Stimulated activated CD8-positive, alpha-beta memory T cell treated with anti-CD3 and anti-CD28 coated beads, Interleukin-2, amount 100 ng/mL, for 1 hour (primary cell): ENCODE measurements at places on chromosomes 16 and 17.
A peak's percentile ranks its signal among the peaks of the same experiment; 100 is the strongest.

DNA sequence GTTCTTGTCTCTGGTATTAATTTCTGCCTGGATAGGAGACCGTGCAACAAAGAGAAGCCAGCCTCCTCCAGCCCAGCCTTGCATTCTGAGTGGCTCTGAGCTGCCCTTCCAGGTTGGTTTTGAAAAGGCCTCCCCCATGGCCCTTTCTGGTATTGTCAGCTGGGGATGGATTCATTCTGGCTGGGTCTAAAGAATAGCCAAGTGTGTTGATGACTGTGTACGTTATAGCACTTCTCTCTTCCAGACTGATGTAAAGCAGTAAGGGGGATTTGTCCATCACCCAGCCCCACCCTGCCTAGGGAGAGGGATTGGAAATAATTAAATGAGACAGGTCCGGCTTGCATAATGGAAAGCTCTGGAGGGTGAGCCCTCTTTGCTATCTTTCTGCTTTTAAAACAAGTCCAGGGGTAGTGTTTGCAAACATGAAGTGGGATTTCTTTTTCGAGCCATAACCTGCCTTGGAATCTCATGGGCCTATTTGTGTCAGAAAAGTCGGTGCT is 146.4 kb downstream of the MSI2 start:
- no peak for DNase-seq

DNA sequence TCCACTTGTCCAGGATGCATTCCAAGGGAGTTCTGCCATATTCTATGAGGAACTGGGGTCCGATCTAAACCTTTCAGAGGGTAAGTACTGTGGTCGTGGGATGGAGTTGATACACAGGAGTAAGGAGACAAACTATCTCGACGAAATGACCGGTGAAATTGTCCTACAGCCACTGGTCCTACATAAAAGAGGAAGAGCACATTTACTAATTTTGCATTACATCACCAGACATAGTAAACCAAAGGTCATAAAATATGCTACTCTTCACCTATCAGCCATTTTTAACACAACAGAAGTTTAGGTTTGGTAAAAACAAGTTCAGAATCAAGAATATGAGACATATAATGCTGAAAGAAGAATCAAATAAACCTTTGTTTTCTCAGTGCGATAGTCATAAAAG is 8.1 kb downstream of the HSF5 start:
- no peak for DNase-seq

GRCh38 chr17:65362826-65363225 is 198.6 kb downstream of the AXIN2 start:
- no peak for DNase-seq

DNA sequence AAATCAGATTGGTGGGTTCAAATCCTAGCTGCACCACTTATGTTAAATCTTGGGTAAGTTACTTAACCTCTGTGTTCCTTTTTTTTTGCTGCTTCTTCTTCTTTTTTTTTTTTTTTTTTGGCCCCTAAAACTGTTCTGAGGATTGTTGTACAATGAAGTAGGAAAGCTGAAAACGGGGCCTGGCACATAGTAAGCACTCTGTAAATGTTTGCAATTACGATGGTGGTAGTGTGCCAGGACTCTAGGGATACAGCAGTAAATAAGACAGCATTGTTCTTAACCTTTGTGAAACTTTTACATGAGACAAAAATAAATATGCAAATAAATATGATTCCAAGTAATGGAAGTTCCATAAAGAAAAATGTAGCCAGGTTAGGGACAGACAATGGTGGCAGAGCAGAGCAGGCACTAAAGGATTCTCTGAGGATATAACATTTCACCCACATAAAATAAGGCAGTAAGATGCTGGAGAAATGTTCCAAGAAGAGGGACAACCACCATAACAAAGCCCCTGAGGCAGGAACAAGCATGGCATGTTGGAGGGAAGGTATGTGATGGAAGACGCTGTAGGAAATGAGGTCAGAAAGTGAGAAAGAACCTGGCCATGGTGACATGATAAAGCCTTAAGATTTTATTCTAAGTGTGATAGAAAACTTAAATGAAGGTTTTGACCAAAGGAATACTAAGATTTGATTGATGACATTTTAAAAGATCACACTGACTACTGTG is 127.3 kb downstream of the NLK start:
- no peak for DNase-seq

DNA sequence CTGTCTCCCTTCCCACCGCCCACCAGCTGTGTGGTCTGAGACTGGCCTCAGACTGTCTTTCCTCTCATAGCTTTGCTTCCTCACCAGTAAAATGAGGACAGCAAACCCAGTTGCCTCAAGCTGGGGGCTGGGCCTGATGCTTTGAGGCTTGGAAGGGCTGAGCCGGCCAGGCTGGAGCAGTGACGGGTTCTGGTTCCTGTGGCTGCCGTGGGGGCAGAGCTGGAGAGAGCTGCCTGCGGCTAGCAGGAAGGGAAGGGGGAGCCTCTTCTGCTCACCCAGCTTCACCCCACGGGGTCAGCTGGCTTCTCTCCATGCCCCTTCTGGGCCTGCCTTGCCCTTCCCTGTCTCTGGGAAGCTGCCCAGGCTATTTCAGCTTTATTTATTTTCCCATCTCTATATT is 23.7 kb downstream of the LASP1 start:
- DNase-seq, result peak; percentile 22

DNA sequence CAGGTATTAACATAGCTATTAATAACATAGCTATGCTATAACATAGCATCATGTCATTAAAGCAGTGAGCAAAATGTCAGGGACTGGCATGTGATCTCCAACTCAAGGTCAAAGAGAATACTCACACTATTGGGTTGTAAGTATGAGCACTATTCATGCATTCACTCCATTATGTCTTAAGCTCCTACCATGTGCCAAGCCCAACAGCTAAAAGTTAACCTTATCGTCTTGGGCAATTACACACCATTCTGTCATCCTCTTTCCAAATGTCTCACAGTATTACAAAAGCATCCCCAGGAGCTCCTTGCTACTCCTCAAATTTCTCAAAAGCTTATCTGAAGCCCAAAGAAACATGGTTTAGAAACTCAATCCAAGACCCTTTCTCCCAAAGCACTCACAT is 22.0 kb upstream of the NOG start:
- no peak for DNase-seq

GRCh38 chr17:19260958-19261357 is 23.8 kb downstream of the EPN2 start:
- DNase-seq, result no peak

DNA sequence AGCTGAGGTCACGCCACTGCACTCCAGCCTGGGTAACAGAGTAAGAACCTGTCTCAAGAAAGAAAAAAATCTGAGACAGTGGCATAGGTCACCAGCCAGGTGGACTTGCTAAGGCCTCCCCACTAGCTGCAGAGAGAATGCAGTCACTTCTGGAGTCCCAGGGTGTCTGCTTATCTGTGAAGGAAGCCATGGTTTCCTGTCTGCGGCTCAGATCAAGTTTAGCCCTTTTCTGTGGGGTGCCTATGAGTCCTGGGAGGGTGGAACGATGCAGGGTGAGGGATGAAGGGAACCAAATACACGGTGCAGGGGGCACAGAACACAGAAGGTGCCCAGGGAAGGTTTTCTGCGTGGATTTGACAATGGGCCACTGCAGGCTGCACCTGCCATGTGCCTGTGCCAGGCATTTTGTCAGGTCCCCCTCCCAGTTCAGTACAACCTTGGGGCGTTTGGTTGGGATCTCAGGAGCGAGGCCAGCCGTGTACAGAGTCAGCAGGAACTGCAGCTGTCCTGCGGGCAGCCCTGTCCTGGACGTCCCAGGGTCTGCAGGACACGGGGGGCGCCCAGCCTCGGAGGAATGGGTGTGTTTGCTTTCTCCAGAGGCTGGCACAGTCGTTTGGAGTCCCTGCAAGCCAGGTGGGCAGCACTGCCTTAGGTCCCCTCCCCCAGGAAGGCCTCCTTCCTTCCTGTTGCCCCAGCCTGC is 41.8 kb downstream of the RAB11FIP4 start:
- DNase-seq, result no peak

DNA sequence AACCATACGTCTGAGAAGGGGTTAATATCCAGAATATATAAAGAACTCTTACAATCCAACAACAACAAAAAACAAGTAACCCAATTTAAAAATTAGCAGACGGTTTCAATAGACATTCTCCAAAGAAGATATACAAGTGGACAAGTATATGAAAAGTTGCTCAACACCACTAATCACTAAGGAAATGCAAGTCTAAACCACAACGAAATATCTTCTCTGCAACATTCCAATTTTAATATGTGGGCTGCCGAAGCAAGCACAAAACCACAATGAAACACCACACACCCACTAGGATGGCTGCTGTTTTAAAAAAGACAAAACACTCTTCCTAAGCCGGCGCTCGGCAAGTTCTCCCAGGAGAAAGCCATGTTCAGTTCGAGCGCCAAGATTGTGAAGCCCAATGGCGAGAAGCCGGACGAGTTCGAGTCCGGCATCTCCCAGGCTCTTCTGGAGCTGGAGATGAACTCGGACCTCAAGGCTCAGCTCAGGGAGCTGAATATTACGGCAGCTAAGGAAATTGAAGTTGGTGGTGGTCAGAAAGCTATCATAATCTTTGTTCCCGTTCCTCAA is 5.9 kb upstream of the SLC13A2 start:
- no peak for DNase-seq

DNA sequence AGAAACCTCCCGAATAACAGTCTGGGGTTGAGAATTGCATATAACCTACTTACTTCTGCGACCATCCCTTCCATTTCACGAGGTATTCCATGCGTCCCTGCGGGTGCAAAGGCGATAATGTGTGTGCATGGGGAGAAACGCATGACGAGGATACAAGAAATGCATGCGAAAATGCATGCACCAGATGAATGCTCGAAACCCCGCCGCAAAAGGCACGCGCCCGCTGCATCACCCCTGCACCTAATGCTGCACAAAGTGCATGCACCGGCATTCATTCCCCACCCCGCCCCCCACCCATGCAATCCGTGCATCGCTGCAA is 474 bp downstream of the CBX8 start:
- no peak for DNase-seq

GRCh38 chr17:77315010-77315409 is 174.2 kb downstream of the SEC14L1 start:
- DNase-seq, result no peak

GRCh38 chr16:12646490-12647274 is 157.0 kb downstream of the CPPED1 start:
- no peak for DNase-seq

DNA sequence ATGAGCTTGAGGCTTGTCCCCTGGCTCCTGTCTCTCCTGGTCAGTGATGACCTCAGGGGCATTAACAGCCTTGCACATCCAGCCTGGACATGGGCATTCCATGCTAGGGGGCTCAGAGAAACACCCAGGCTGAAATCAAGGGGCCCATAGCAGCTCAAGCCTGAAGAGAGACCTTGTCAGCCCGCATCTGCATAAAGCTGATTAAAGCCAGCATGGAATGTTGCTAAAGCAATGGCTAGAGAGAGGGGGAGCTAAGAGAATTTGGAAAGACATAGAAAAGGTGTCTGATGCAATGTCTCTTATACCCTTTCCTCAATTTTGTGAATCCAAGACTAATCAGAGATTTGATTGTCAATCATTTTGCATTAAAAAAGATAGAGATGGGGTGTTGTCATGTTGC is 51.4 kb upstream of the WSCD1 start:
- no peak for DNase-seq

DNA sequence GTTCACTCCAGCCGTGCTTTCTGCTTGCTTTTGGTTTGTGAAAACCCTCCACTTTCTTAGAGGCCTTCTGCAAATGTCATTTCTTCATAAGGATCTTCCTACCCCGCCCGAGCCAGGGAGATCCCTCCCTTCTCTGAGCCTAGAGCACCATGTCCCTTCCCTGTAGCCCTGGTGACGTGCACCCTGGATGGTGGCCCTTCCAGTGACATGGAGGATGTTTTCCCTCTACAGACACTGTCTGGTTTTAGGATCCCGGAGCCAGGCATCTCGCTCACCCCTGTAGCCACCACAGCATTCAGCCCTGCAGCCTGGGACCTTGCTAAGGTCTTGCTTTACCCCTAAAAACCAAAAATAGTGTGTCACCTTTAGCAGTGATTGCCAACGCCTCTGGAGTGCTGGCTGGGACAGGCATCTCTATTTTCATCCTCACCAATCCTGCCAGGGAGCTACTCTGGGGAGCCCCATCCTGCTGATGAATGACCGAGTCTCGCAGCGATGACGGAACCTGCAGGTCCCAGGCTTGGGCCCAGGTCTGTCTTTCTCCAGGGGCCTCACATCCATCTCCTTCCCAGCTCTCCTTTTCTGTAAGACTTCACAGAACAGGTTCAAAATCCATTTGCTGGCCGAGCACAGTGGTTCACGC is 394.1 kb upstream of the TNRC6C start:
- no peak for DNase-seq

DNA sequence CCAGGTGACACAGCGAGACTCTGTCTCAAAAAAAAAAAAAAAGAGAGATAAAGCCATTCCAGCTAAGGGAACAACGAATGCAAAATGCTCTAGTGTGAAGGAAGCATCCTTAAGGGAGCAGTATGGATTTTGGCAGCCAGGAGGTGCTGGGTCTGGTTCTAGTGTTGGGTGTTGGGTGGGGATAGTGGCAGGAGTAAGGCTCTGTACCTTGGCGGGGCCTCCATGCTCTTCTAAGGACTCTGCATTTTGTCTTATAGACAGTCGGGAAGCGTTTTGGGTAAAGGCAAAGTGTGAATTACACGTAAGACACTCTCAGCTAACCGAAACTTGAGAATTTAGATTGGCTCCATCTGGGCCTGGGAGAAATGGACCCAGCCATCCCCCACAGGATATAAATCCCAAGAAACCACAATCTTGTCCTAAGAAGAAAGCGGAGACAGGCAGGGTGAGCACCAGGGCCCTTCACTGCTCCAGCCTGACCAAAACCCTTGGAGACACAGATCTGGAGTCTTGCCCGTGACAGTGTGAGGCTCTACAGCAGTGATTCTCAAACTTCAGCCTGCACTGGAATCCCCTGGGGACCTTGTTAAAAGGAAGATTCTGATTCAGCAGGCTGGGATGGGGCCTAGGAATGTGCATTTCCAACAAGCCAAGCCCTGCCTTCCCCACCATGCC is 33.1 kb upstream of the PHB1 start:
- DNase-seq, result no peak

GRCh38 chr16:59341368-59341767 is 607.3 kb upstream of the GOT2 start:
- no peak for DNase-seq

GRCh38 chr17:260031-260791 is 78.8 kb upstream of the DOC2B start:
- DNase-seq, result no peak

- peak; percentile 72 for DNase-seq
These were observed at the start of gene RPAIN for GRCh38 chr17:5419959-5420653. Gene RPAIN (plus strand): TSS chr17:5420182. CDS start chr17:5420211, 29 bp downstream.

GRCh38 chr16:63461248-63461841 is 1425.1 kb upstream of the CDH8 start:
- no peak for DNase-seq

- no peak for DNase-seq
These were observed 313 bp upstream of the NSRP1 start for GRCh38 chr17:30116345-30116660.

- DNase-seq, result no peak
These were observed 175.6 kb upstream of the IRX3 start for GRCh38 chr16:54462151-54462651.

- no peak for DNase-seq
These were observed 28.9 kb upstream of the PRM1 start for GRCh38 chr16:11309895-11310633.
